Skeletal muscle cell (primary cell): ENCODE measurements at places on chromosomes 5 and 9.

- DNase-seq: peak; percentile 74
Observed at GRCh38 chr5:137575847-137576246, 76.7 kb upstream of the SPOCK1 start.

DNA sequence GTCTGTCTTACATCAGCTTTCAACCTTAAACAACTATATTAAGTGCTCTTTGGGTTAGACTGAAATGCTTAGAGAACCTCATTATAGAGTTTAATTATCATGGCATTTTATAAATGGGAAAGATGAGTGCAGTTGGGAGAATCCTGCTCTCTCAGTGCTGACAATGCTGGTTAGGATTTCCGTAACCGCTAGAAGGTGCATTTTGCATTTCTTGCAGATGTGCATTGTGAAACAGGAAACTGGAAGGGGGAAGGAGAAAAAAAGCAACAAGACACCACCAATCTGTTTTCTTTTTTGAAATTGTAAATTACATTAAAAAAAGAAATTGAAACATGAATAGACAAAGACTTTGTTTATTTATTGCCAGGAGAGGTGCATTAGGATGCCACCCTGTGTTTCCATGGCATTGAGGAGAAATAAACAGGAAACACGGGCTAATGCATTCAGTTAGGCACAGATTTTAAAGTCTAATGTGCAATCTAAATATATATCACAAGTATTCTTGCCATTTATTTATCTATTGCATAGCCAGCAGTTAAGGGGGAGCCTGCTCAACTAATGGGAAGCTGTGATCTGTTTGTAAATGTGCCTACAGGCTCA is 478.9 kb downstream of the PSAT1 start:
- DNase-seq: no peak

- peak; percentile 67 for DNase-seq
Observed at GRCh38 chr9:111743275-111743674, 51.5 kb downstream of the SHOC1 start.

GRCh38 chr5:96350678-96351077 is 82.4 kb downstream of the PCSK1 start:
- peak; percentile 55 for DNase-seq

- DNase-seq: no peak
Observed at GRCh38 chr5:142056816-142057696, 44.2 kb upstream of the GNPDA1 start.

GRCh38 chr9:4970970-4971641 is 14.0 kb upstream of the JAK2 start:
- no peak for DNase-seq

DNA sequence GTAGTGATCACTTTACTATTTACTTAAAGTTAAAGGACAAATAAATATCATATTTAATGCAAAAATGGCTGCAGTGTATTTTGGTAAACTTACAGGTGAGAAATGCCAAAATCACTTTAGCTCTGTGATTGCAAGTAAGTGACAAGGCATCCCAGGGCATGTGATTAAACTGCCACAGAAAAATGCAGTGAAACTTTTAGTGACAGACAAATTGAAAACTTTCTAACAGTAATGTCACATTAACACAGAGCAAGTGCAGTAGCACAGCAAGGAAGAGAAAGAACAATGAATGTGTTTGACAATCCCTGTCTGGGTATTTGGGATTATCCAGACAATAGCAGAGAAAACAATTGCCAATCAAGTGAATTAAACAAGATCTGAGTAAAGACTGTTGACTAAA is 606.8 kb downstream of the SLCO4C1 start:
- no peak for DNase-seq

DNA sequence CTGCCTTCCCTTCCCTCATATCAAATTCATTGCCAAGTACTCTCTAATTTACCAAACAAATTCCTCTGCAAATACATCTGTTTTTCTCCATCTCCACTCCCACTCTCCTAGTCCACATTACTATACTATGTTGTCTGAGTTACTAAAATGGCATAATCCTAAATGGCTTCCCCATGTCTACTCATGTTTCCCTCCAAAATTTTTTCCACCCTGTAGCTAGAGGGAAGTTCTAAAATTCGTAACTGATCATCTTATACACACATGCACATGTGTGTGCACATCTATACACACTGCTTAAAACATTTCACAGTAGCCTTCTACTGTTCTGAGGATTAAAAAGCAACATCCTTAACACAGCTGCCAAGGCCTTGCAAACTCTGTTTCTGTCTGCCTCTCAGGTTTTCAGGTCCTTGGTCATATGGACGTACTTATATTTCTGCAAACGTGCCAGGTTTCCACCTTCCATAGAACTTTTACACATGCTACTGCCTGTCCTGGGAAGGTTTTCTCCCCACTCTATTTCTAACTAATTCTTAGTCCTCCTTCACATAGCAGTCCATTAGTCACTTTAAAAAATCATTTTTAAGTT is 140.6 kb downstream of the LURAP1L start:
- no peak for DNase-seq

DNA sequence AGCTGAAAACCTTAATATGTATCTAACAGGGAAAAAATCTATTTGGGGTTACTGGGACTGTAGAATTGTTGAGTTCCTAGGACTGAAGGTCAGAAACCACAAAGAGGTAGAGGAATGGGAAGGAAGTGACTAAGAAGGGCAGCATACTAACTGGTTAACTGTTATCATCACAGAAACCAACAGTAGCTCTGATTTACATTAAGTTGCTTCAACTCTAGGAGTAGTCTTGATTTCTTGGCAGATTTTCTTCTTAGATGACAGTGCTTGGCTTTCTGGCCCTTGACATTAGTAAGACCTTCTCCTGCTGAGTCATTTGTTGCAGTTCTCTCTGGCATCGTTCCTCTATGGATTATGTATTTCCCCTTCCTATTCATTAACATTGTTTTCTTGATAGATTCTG is 116.1 kb upstream of the RASA1 start:
- DNase-seq: peak; percentile 86

- no peak for DNase-seq
Observed at GRCh38 chr5:178355671-178356070, 123.1 kb upstream of the PHYKPL start.

DNA sequence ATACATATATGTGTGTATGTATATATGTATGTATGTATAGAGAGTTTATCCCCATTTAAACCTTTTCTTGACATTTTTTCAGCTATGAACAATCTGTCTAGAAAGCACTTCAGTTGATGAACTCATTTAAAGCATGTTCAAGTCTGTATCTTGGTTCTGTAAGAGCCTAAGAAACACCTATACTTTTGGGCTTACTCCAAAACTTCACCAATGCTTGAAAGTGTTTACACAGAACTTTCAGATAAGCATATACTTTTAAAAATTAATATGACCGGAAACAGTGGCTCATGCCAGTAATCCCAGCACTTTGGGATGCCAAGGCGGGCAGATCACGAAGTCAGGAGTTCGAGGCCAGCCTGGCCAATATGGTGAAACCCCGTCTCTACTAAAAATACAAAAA is 30.8 kb downstream of the WDR41 start:
- no peak for DNase-seq

DNA sequence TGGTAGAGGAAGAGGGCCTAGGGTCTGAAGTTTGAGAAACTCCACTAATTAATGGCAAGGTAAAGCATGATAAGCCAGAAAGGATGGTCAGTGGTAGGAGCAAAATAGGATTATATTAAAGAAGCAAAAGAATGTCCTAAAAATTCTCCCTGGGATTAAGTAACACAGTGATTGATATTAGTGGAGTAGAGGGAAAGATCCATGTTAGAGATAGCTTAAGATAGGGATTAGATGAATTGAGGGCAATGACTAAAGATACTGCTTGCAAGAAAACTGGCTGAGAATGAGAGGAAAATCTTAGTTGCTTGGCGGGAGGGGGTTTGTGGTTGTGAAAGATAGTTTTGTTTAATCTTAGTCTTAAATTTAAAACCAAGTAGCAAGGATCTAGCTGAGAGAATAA is 255.6 kb downstream of the EPB41L4A start:
- DNase-seq: no peak

DNA sequence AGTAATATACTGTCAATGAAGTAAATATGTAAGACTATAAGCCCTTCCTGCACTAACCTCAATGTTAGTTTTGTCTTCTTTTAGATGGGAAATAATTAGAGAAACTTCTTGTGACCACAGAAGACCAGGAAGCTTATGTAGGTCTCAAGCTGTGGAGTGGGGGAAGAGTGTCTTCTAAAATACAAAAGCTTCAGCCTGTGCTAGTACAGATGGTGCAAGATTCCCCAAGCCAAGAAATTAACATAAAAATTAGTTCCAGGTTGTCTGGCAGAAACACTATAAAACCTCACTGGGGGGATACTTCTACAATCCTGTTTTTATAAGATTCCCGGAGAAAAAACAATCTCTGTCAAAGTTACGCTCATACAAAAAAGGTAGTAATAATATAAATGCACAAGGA is 103.6 kb downstream of the FNBP1 start:
- no peak for DNase-seq

DNA sequence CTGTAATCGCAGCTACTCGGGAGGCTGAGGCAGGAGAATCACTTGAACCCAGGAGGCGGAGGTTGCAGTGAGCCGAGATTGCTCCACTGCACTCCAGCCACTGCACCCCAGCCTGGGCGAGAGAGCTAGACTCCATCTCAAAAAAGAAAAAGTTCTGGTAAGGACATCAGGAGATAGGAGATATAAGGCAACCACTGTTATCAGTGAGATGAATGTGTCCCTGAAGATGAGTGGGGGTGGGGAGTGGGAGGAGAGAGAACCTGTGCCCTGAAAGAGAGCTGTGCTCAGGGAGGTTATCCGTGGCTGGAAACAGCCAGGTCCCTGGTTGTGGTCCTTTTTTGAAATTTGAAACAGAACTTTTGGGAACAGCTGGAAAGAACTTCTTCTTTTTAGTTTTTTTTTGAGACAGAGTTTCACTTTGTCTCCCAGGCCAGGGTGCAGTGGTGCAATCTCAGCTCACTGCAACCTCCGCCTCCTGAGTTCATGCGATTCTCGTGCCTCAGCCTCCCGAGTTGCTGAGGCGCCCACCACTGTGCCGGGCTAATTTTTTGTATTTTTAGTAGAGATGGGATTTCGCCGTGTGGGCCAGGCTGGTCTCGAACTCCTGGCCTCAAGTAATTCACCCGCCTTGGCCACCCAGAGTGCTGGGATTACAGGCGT is 2.6 kb downstream of the PTPA start:
- no peak for DNase-seq

DNA sequence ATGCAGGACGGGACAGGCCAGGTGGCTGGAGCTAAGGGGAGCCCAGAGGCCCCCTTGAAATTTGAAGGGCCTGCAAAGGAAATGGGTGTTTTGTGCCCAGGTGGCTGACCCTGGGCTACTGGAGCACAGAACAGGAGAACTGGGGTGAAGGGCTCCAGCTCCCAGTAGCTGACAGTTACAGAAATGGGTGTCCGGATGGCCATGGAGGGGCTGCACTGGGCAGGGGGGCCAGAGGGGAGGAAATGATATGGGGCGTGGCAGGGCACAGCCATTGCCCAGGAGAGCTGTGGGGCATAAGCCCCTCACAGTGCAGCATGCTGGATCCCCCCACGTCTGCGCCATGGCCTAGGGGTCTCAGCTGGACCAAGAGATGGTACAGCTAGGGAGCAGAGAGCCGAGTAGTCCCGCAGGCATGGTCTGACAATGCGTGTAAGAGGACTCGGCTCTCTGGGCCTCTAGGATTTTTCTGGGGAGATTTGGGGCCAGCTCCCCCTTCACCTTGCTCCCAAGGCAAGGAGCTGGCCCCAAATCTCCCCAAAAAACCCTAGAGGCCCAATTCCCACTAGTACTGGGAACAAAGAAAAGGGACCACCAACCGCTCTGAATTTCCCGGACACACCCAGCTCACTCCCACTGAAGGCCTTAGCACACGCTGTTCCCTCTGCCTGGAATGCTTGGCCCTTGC is 7.9 kb upstream of the CARD19 start:
- no peak for DNase-seq

DNA sequence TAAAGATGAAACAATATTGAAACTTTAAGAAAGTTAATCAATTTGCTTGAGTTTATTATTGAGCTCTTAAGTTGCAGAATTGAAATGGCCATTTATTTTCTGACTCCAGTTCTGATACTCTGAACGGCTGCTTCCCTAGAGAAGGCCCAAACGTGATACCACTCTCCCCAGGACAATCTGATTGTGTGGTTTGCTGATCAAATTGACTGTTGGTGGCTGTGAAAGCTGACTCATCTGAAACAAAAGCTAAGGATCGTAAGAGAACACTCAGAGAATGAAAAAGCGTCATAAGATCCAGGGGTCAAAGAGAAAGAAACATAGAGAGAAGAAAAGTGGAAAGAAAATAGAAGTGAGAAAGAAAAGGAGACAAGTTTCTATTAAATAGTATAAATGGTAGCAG is 147.2 kb downstream of the IZUMO3 start:
- no peak for DNase-seq

DNA sequence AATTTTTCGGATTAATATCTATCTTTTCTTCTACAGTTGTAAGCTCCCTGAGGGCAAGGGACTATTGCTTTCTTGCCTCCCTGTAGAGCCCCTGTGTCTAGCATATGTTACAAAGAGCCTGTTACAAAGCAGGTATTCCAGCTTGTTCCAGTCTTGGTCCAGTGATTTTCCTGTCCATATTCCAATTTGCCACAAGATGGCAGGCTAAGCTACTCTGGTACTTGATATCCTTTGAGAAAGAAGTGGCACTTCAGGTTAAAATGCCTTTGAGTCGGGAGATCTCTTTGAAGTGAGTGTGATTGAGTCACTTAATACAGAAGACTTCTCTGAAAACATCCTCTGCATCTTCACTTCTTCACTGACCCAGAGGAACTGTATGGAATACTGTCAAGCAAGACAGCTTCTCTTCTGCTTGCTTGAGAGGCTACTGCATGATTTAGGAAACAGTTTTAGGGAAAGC is 24.5 kb downstream of the CAVIN4 start:
- DNase-seq: no peak

- no peak for DNase-seq
Observed at GRCh38 chr9:132247942-132248341, 86.1 kb downstream of the NTNG2 start.

- DNase-seq: no peak
Observed at GRCh38 chr5:123094919-123095797, 6.1 kb downstream of the PRDM6 start.

DNA sequence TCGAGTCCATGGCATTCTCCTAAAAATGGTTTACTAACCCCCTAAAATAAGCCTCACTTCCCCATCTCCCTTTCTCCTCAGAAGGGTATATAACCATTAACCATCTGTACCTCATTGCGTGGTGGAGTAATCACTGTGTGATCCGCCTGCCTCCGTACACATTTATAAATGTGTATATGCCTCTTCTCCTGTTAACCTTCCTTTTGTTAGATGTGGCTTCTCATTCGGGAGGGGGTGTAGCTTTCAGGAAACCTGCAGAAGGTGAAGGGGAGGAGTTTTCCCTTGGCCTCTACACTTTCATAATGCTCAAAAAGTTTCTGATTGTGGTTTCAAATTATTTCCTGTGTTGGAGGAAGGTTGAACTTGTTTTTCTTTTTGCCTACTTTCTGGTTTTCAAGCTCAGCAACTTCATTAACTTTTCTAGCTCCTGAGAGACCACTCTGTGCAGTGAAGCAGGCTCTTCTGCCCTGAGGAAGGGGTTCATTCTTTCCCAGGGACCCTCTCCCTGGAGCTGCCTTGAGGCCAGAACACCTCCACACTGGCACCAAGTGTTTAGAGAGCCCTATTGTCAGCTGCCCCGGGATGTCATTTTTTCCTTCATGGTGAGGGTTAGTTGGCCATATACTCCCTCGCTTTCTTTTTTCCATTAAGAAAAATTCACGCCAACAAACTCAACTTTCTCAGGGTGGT is 46.9 kb downstream of the RASGRF2 start:
- no peak for DNase-seq
